ENCODE measurements at places on chromosomes 1 and 21.
A peak's percentile ranks its signal among the peaks of the same experiment; 100 is the strongest.

DNA sequence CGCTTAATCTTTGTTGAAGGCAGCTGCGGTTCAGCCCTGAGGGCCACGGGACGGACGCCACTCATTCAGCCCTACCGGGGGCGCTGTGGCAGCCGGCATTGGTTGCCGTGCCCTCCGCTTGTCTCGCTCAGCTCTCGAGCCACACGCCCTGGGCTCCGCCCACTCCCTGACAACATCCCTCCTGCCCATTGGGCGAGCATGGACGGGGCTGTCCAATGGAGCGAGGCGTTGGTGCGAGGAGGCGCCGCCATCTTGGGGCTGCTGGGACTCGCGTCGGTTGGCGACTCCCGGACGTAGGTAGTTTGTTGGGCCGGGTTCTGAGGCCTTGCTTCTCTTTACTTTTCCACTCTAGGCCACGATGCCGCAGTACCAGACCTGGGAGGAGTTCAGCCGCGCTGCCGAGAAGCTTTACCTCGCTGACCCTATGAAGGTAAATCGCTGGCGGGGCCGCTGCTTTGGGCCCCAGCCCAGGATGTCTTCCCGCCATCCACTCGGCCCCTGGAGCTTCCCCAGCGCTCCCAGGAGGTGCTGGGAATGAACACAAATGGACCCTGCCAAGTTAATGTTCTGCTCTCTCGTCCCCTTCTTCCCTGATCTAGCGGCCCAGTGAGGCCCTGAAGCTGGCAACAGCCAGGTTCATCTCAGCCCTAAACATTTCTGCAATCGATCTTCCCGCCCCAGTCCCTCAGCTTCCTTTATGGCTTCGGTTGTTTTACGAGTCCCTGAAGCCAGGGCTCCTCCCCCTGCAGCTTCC is at the start of gene SRP9:
Gene SRP9 (plus strand): TSS at position 244 of the 754 bp plus-strand sequence. CDS start 115 bp downstream, at position 359.
- DNase-seq = peak; percentile 99
- H3K27ac ChIP-seq = peak within 1 kb of the TSS; percentile 97
- H3K4me3 ChIP-seq = peak within 1 kb of the TSS; percentile 48
- no peaks in the 10 kb centered on the region for H3K27me3 ChIP-seq
- H3K36me3 ChIP-seq = no peaks in the 10 kb centered on the region
- peaks cover 55% of the 10 kb centered on the region for H3K4me1 ChIP-seq

- no peak for DNase-seq
- no peak overlapping the region for H3K27ac ChIP-seq
- no peaks in the 10 kb centered on the region for H3K36me3 ChIP-seq
- H3K27me3 ChIP-seq = no peaks in the 10 kb centered on the region
- peaks cover 7% of the 10 kb centered on the region for H3K4me1 ChIP-seq
Observed at GRCh38 chr1:172897738-172898137, 153.0 kb downstream of the TNFSF18 start.

DNA sequence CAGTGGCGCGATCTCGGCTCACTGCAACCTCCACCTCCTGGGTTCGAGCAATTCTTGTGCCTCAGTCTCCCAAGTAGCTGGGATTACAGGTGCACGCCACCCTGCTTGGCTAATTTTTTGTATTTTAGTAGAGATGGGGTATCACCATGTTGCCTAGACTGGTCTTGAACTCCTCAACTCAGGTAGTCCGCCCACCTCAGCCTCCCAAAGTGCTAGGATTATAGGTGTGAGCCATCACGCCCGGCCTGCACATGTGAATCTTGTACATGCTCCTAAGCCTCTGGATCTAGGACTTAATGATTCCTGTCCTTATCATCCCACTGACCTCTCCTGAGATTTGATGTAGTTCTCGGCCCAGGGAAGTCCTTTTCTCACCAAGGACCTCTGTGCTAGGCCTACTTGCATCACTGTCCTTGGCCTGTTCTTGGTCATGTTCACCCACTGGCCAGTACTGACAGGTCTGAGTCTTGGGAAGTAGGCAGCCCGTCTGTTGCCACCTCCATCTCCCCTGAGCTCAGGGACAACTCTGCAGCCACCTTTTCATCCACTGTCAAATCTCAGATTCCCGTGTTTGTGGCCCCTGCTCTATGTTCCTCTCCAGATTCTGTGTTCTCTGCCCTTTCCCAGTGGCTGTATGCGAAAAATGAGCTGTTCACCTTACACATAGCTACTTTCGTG is 9.4 kb downstream of the HYI start:
- peaks cover 33% of the 10 kb centered on the region for H3K36me3 ChIP-seq
- no peaks in the 10 kb centered on the region for H3K27me3 ChIP-seq
- no peaks in the 10 kb centered on the region for H3K4me1 ChIP-seq
- no peak overlapping the region for H3K4me3 ChIP-seq
- no peak overlapping the region for H3K27ac ChIP-seq

DNA sequence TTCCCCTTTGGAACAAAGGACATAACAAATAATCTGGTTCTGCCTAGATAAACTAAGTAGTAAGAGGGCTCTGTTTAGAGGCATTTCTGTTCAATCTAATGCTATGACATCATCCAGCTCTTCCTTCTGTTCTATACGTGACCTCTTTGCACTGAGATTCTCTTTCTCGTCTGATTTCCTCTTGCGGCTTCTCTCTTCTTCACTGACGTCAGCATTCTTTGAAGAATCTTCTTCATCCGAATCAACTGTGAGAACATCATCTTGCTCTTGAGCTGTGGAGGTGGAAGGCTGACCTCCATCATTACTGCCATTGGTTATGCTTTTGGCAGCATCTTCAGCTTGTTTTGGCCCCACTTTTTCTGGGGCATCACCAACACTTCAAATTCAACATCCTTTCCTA is 130.4 kb downstream of the HS2ST1 start:
- H3K4me1 ChIP-seq = no peaks in the 10 kb centered on the region
- no peak overlapping the region for H3K4me3 ChIP-seq
- no peaks in the 10 kb centered on the region for H3K36me3 ChIP-seq
- no peak overlapping the region for H3K27ac ChIP-seq
- no peak for DNase-seq

DNA sequence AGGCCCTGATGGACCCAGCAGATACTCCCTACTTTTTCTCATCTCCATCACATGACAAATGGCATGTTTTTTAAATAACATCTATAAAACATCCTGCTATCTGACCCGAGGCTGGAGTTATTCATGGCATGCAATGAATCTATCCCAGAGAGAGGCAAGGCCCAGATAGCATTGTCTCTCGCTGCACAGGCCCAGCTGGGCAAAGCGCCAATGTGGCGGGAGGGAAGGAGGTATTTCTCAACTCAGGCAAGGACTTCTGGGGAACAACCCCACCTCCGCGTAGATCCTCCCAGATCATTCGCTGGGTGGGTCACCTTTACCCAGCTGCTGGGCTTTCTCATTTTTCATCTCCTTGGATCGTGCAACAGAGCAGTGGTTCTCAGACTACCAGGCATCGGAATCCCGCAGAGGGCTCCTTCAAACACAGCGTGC is 59.8 kb downstream of the ERG start:
- peak overlapping the region; percentile 49 for H3K27ac ChIP-seq
- DNase-seq = no peak
- H3K27me3 ChIP-seq = no peaks in the 10 kb centered on the region
- peaks cover 40% of the 10 kb centered on the region for H3K4me1 ChIP-seq
- H3K4me3 ChIP-seq = no peak overlapping the region

DNA sequence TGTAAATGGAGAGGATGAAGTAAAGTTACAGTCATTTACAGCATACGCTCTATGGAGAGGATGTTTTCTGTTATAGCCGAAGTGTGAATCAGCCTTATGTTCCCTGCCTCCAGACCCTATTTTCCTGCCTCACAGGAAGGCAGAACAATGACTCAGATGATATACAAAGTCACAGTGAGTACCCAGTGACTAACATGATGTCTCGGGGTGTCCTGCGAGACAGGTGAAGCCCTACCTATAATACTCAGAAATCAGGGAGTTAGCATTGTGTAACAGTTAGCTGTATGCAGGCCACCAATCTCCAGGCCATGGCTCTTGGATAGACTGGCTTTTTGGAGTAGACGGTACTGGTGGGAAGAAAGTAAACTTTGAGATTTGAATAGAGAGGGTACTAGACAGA is 55.6 kb upstream of the FBXO28 start:
- DNase-seq = no peak
- no peak overlapping the region for H3K4me3 ChIP-seq
- H3K27ac ChIP-seq = no peak overlapping the region
- H3K36me3 ChIP-seq = no peaks in the 10 kb centered on the region

DNA sequence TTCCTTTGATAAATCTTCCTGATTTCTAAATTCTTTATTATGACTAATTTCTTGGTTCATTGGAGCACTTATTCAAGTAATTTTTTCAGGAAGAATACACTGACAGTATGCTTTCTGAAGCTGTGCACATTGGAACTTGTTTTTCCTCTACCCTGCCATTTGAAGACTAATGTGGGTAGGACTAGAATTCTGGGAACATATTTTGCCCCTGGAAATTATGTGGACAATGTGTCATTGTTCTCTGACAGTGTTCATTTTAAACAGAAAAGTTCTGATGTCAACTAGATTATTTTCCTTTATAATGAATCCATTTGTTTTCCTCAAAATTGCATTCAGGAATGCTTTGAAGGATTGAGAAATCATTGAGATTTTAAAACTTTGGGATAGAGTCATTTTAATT is 34.8 kb upstream of the ST6GALNAC5 start:
- H3K4me3 ChIP-seq = no peak overlapping the region
- no peaks in the 10 kb centered on the region for H3K27me3 ChIP-seq
- DNase-seq = no peak

GRCh38 chr1:210815641-210816550 is 318.1 kb downstream of the KCNH1 start:
- no peaks in the 10 kb centered on the region for H3K27me3 ChIP-seq
- H3K4me1 ChIP-seq = no peaks in the 10 kb centered on the region
- H3K27ac ChIP-seq = no peak overlapping the region
- H3K4me3 ChIP-seq = no peak overlapping the region
- no peaks in the 10 kb centered on the region for H3K36me3 ChIP-seq

DNA sequence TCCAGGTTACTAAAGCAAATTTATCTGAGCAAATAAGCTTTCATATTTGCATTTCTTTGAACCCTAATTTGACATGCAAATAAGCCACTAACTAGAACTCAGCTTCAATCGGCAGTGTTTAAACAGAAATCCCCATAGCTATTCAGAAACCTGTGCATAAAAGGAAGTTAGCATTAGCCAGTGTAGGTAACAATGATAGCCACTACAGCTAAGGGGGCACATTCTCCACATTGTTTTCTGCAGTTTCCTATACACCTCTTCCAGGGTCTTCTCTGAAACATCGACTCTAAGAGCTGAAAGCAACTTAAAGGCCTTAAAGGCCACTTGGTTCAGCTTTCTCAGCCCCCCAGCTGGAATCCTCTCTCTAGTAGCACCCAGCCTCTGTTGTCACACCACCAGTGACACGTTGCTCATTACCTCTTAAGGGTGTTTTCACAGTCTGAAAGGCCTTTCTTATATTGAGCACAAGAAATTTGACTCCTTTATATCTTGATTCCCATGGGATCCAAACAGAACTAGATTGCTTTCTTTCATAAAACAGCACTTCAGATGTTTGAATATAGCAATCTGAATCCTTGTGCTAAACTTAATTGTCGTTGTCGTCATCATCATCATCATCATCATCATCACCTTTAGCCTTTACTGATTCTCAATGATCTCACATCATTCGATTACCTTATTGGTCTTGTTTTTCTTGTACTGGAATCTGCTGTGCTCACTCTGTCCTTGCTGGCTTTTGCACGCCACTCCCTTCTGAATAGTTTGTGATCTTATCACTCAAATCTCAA is 93.9 kb upstream of the DAB1 start:
- no peak overlapping the region for H3K27ac ChIP-seq
- H3K4me1 ChIP-seq = no peaks in the 10 kb centered on the region
- H3K4me3 ChIP-seq = no peak overlapping the region
- H3K36me3 ChIP-seq = no peaks in the 10 kb centered on the region
- no peak for DNase-seq
- no peaks in the 10 kb centered on the region for H3K27me3 ChIP-seq

GRCh38 chr1:88581703-88582102 is 102.4 kb upstream of the PKN2 start:
- no peak for DNase-seq
- no peaks in the 10 kb centered on the region for H3K4me1 ChIP-seq
- H3K27me3 ChIP-seq = no peaks in the 10 kb centered on the region
- H3K36me3 ChIP-seq = no peaks in the 10 kb centered on the region
- no peak overlapping the region for H3K4me3 ChIP-seq

- H3K36me3 ChIP-seq = no peaks in the 10 kb centered on the region
- no peaks in the 10 kb centered on the region for H3K27me3 ChIP-seq
- no peak overlapping the region for H3K27ac ChIP-seq
- no peak for DNase-seq
- peaks cover 43% of the 10 kb centered on the region for H3K4me1 ChIP-seq
Observed at GRCh38 chr1:203656796-203657747, 30.4 kb downstream of the ATP2B4 start.

- no peak overlapping the region for H3K4me3 ChIP-seq
- no peaks in the 10 kb centered on the region for H3K27me3 ChIP-seq
- H3K4me1 ChIP-seq = no peaks in the 10 kb centered on the region
- no peak for DNase-seq
Observed at GRCh38 chr1:211393203-211393602, 66.6 kb downstream of the TRAF5 start.

DNA sequence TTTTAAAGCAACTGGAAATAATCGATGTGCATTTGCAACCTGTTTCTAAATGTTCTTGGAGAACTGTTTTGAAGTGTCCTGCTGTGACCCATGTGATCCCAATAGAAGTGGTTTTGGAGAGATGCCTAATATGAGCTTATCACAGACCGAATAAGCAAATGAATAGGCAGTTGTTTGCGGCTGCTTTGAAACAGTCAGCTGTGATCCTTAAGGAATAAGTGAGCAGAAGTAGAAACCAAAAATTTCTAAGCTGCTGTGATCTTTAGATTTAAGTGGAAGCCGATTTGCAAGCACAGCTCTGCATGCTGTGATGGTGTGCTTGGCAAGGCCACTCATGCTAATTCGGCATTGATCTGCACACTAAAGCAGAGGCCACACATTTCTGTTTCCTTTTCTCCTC is 329.5 kb upstream of the DUSP10 start:
- no peaks in the 10 kb centered on the region for H3K27me3 ChIP-seq
- DNase-seq = peak; percentile 28
- H3K36me3 ChIP-seq = no peaks in the 10 kb centered on the region
- H3K27ac ChIP-seq = no peak overlapping the region

GRCh38 chr1:175885326-175885725 is 141.9 kb upstream of the TNR start:
- no peaks in the 10 kb centered on the region for H3K36me3 ChIP-seq
- no peak overlapping the region for H3K27ac ChIP-seq
- peaks cover 11% of the 10 kb centered on the region for H3K4me1 ChIP-seq
- H3K27me3 ChIP-seq = no peaks in the 10 kb centered on the region
- H3K4me3 ChIP-seq = no peak overlapping the region

GRCh38 chr1:28326984-28327383 is 1.9 kb upstream of the MED18 start:
- no peak overlapping the region for H3K27ac ChIP-seq
- no peak for DNase-seq
- peaks cover 15% of the 10 kb centered on the region for H3K4me1 ChIP-seq
- H3K36me3 ChIP-seq = peaks cover 9% of the 10 kb centered on the region
- H3K4me3 ChIP-seq = no peak overlapping the region

Measured in upper lobe of left lung (tissue), 6 donors.